ENCODE measurements at places on chromosomes 12 and 14.

GRCh38 chr12:62128175-62128975, 131.8 kb upstream of the USP15 start:
- no peak for DNase-seq

GRCh38 chr12:14111230-14111865, 129.9 kb upstream of the GRIN2B start:
- DNase-seq: no peak

DNA sequence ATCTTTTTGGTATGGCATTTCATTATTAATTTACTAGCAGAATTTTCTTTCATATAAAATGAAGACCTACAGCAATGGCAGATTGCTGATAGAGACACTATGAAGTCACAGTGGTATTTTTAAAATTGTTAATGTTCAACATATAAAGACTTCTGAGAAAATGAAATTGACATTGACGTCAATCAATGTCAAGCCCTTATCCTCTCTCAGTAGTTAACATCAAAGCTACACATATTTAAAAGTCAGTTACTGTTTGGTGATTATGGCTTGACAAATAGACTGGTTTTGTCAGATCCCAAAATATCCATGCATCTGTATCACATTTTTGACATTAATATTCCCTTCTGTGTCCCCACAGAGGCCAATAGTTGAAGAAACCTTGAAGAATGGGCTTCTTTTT, 1069.1 kb upstream of the SEL1L start:
- no peak for DNase-seq

- DNase-seq: no peak
These were observed 15.4 kb upstream of the PPP1R1A start for GRCh38 chr12:54603872-54604271.

GRCh38 chr14:45038865-45039264, 45.1 kb upstream of the PRPF39 start:
- DNase-seq: no peak

DNA sequence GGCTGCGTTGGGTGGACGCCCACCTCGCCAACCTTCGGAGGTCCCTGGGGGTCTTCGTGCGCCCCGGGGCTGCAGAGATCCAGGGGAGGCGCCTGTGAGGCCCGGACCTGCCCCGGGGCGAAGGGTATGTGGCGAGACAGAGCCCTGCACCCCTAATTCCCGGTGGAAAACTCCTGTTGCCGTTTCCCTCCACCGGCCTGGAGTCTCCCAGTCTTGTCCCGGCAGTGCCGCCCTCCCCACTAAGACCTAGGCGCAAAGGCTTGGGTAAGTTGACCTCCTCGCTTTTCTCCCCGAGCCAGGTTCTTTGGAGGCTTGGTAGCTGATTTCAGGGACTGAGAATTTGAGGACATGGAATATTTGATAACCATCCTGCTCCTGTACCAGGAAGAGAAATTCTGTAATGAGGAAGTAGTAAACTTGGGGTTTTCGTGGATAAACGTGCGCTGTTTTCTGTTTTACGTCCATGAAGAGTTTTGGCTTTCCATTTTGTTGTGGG, 530 bp downstream of the APAF1 start:
- DNase-seq: no peak

DNA sequence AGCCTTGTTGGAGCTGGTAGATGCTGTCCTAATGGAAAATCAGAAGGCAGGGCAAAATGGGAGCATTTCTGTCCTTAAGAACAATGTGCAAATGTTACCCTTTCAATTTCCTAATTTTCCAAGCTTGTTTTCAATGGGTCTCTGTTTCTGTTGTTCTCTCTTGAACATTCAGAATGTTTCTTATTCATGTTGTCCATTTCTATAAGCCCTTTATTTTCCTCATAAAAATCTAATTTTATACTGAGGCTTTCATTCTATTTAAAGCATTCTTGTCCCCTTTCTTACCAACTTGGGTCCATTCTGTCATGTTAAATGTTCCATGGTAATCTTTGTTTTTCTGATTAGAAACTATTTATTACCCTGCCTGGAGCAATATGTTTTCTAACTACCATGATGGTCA, 125.0 kb downstream of the PRIMA1 start:
- no peak for DNase-seq

- no peak for DNase-seq
These were observed 723.4 kb downstream of the TRHDE start for GRCh38 chr12:72995616-72996015.

- no peak for DNase-seq
These were observed 27.8 kb downstream of the KCNA5 start for GRCh38 chr12:5071496-5071895.

GRCh38 chr12:53626702-53627169, 554 bp upstream of the ATF7 start:
- DNase-seq: no peak

- no peak for DNase-seq
These were observed 152.5 kb upstream of the PLEKHG7 start for GRCh38 chr12:92550254-92550653.

Measured in forelimb muscle (tissue), 1 donor.